Stimulated activated CD4-positive, alpha-beta T cell treated with anti-CD3 and anti-CD28 coated beads, Interleukin-12 subunit alpha, Interleukin-12 subunit beta, amount 100 ng/mL, for 4 hours (primary cell): ENCODE measurements at places on chromosomes 1 and 21.
A peak's percentile ranks its signal among the peaks of the same experiment; 100 is the strongest.

DNA sequence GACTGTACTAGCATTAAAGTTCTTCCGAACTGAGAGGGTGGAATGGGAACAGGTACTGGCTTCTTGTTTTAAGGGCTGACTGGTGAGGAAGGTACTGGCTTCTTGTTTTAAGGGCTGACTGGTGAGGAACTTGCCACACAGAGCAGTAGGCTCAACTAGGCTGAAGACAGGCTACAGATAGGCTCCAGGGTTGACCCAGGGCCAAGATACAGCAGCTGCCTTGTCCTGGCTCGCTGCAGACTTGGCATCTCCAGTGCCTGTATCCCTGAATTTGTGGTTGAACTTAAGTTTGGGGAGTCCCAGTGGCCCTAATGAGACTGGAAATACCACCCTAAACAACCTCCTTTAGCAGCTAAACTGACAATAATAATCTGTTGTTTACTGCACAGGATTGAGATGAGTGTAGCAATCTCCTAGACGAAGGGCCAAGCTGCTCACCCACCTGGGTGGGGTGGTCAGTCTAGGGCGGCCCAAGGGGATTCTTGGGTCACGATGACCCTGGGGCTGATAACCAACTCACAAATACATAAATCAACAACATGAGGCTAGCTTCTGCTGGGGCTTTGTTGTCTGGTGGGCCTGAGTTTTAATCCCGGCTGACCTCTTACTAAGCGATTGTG is 227.1 kb downstream of the DISC1 start:
- no peak for DNase-seq

- no peak for DNase-seq
Measured at GRCh38 chr1:224489534-224490365, 55.2 kb upstream of the WDR26 start.

DNA sequence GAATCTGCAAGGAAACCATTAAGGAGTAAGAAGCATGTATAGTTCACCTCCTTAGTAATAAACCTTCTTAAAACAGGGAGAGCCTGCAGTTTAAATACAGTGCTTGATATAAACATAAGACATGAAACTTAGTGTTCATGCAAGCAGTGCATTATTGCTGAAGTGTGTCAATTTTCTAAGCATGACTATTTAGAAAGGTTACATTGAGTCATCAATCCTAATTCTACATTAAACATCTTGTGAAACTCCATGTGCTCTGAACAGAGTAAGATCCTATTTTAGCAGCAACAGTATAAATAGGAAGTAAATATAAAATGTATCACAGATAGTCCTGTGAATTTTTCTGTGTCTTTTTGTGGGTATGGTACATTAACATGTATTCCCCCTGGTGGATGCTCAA is 135.5 kb downstream of the ESRRG start:
- DNase-seq = no peak

GRCh38 chr21:42939582-42940413 is 14.4 kb upstream of the ERVH48-1 start:
- no peak for DNase-seq

GRCh38 chr21:37232274-37233018 is 34.7 kb downstream of the VPS26C start:
- no peak for DNase-seq

DNA sequence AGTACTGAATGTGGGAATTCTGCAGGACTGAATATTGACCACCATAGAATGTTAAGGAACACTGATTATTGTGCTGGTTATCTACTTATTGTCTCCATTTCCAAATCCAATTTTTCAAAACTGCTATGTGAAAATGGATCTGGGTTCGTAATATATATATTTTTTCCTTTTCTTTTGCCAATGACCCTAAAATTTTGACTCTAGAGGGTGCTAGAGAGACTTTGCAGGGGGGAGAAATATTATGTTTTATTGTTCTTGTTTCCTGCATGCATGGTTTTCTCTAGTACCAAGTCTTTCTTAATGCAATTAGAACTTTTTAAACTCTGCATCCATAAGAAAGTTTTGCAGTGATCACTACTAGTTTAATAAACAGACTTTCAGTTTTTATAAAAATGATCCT is 1256.9 kb downstream of the BRINP3 start:
- DNase-seq = no peak

DNA sequence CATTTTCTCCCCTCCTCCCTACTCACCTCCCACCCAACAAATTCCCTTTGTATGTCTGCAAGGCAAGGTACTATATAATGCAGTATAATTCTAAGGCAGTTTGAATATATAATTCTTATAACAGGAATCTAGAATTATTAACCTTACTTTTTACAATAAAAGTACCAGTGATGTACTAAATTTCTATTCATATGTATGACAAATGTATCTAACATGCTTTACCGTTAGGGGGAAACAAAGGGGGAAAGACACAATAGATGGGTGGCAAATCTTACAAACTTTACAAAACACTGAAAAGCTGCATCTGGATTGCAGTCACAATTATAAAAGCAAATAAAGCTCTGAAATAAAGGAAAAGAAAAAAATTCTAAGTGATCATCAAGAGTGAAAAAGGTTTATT is 2.3 kb downstream of the PIK3R3 start:
- DNase-seq = no peak

DNA sequence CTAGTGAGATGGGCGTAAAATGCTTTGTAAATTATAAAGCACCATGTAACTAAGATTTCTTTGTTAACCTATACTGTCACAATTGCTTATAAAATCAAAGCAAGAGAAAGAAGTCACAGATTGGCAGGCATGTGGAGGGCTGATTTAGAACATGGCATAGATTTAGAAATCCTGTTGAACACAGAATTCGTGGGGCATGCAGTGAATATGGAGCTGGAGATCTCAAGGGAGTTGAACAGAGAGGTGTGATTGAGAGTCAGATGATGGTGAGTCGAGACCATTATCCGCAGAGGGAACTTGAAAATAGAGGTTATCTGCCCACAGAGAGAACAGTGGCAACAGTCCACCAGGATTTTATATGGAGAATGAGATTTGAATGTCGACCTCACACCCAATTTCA is 27.6 kb downstream of the PBX1 start:
- DNase-seq = no peak

- DNase-seq = peak; percentile 51
Measured at GRCh38 chr1:43329995-43330751, 7.4 kb upstream of the MPL start.

DNA sequence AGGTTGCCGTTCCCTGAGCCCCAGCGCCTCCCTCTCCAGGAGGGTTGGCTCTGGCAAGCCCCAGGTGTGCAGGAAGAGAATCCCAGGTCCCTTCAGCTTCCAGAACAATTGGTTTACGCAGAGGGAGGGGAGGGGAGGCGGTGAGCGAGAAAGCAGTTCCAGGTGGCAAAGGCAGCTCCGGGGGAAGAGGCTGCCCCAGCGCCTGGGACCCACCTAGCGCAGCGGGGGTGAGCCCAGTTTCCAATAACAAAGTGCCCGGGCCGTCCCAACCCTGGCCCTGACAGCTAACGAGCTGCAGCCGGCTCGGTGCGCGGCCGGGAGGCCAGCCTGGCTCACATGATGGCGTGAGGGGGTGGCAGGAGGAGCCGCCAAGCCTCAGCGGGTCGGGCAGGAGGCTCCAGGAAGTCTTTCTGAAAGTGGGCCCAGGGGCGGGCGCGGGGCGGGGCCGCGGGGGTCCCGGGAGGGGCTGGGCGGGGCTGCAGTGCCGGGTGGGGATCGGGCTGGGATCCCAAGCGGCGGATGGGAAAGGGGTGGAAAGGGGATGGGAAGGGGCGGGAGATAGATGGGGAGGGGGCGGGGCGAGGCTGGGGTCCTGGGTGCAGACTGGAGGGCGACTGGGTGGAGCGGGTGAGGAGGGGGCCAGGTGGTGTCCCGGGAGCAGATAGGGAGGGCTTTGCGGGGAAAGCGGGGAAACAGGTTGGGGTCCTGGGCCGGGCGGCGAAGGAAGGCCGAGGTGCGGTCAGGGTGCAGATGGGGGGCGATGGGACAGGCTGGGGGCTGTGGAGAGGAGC is 22.8 kb downstream of the DHRS3 start:
- peak; percentile 35 for DNase-seq
